KBM-7 (cell line): ENCODE measurements at places on chromosomes 11 and 22.

DNA sequence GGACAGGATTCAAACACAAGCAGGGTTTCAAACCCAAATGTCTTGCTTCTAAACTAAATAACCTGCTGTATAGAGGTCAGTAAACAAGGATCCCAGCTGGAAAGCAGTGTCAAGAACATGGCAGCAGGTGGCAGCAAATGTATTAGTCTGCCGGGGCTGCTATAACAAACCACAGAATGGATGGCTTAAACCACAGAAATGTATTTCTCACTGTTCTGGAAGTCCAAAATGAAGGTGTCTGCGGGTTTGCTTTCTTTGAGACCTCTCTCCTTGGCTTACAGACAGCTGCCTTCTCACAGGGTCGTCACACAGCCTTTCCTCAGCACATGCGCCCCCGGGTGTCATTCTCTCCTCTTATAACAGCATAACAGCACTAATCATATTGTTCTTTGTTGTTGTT is 65.1 kb upstream of the LRRC55 start:
- peak; percentile 63 for DNase-seq

- no peak for DNase-seq
Measured at GRCh38 chr11:17528906-17529843, 15.0 kb downstream of the USH1C start.

DNA sequence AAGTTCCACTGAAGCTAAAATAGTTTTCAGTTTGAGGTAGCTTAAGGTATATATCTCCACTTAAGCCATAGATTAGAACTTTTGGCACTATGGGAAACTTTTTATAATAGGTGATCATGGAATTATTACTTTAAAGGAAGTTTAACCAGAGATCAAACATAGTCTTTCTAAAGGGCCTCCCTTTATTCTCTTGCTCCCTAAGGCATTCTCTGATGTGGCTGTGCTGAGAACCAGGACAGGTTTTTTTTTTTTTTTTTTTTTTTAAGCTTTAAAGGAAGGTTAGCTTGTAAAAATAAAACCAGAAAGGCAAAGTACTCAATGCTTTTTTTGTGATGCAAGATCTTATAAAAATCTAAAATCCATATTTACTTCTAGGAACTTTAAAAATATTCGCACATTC is 2.9 kb upstream of the MRPL48 start:
- DNase-seq = no peak

DNA sequence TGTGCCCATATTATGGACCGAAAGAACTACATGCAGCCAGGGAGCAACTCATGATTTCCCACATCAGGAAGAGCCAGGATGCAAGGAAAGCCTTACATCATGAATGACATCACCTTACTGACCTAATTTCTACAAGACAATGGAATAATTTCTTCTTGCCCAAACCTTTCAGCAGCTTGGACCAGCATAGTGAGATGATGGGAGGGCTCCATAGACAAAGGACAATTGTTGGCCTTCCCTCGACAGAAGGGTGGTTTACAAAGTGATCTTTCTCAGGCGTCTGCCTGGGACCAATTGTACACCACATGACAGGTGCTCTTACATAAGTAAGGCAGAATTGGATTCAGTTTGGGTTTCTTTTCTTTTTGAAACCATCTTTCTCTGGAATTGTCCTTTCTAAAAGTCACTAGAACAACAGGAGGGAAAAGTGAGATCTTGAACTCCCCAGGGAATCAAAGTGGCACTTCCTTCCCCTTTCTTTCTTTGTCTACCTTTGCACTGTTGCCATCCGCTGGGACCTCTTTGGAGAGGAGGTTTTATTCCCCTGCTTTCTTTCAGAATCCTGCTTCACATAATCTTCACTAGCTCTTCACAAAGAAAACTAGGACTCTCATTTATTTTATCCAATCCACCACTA is 51.7 kb upstream of the PAK1 start:
- DNase-seq = no peak

DNA sequence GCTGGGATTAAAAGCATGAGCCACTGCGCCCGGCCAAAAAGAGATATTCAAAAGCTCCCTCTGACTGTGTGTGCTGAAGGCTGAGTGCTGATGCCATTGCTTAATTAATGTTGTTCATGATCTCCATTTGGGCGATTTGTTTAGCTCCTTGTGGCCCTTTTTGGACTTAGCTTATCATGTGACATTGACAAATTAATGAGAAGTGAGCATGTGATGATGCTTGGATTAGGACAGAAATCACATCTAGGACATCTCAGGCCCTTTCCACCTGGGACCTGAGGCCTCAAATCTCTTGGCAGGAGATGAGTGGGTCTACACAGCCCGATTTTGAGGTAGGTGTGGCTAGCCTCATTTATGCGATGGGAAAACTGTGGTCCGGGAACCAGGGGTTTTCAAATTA is 10.4 kb downstream of the EHF start:
- no peak for DNase-seq

- DNase-seq = no peak
Measured at GRCh38 chr11:100830274-100830673, 143.2 kb downstream of the ARHGAP42 start.

DNA sequence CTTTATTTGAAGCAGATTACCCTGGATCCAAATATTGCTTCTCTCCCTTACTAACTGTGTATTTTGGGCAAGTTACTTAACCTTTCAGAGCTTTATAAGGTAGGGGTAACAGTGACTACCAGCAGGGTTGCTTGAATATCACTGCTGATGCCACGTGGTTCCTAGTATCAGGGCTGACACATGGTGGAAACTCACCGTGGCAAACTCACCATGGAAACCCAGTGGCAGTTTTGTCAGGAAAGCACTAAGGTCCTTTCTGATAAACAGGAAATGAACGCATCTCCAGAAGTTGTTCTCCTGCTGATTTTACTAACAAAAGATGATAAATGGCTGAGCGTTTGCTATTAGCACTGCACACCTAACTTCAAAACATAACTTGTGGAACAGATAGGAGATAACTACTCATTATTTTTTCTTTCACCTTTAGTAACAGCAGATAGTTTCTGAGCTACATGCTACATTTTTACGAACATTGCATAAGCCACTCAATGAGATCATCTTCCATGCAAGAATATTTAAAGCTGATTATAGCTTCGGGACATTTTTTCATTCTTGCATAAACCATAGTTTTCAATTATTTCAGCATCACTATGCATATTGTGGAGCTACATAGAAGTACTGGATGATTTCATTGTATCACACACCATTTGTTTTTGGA is 59.7 kb upstream of the RAG2 start:
- no peak for DNase-seq

- peak; percentile 25 for DNase-seq
Measured at GRCh38 chr11:69801513-69802335, 17.5 kb downstream of the FGF3 start.

- peak; percentile 43 for DNase-seq
Measured at GRCh38 chr11:94776351-94777321, 8.5 kb downstream of the AMOTL1 start.

- DNase-seq = no peak
Measured at GRCh38 chr11:112727341-112727841, 233.8 kb upstream of the NCAM1 start.

DNA sequence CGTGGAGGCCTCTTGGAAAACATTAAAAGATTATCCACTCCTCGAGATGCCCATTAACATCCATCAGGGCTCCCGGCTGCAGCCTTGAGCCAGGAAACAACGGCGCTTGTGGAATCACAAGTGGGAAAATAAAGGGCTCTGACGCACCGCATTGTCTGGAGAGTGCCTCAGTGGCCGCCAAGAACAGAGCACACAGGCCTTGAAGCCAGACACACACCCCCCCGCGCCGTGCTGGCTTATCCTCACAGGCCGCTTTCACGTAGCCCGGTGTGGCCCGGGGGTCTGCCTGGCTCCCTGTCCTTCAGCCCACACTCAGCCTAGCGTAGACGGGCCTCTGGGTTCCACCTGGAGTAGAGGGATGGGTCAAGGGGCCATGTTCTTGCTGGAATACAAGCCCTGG is 1020.5 kb downstream of the BRD1 start:
- no peak for DNase-seq

GRCh38 chr11:111585371-111585770 is 16.9 kb upstream of the SIK2 start:
- DNase-seq = peak; percentile 55

DNA sequence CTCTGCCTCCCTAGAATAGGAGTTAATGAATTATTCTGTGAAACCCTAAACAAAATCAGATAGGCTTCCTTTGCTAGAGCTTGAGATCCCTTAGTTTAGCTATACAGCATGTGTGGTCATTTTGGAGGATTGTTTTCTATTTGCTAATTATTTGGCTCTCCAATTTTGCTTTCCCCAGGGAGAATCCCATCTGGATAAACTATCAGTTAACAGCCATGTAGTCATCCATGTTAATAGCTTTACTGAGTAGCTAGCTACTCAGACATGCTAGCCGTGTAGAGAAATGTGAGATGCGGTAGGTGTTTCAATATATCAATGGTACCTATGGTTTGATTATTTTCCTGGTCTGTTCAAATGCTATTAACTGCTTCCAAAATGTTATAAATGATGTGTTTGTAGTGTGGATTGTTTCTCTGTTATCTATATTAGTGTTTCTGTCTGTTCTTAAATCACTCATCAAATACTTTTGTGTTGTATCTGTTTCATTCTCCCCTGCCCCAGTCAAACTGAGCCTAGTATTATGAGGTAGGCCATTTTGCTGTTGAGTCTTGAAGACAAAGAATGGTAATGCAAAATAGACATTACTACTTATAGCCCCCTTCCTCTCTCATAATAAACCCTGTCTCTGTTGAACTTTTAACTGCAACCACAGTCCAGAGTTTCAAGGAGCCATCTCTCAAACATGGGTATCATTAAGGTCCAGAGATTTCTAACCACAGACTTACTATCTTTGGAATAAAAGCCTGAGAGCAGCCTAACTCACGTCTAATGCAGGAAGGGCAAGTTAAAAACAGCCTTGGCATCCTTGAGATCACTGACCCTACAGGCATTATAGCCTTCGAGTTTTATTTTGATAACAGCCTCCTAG is 56.1 kb upstream of the GRAMD1B start:
- no peak for DNase-seq

GRCh38 chr11:38332046-38332445 is 1734.0 kb upstream of the RAG2 start:
- no peak for DNase-seq

- DNase-seq = no peak
Measured at GRCh38 chr22:27032091-27032761, 374.8 kb downstream of the MIAT start.

DNA sequence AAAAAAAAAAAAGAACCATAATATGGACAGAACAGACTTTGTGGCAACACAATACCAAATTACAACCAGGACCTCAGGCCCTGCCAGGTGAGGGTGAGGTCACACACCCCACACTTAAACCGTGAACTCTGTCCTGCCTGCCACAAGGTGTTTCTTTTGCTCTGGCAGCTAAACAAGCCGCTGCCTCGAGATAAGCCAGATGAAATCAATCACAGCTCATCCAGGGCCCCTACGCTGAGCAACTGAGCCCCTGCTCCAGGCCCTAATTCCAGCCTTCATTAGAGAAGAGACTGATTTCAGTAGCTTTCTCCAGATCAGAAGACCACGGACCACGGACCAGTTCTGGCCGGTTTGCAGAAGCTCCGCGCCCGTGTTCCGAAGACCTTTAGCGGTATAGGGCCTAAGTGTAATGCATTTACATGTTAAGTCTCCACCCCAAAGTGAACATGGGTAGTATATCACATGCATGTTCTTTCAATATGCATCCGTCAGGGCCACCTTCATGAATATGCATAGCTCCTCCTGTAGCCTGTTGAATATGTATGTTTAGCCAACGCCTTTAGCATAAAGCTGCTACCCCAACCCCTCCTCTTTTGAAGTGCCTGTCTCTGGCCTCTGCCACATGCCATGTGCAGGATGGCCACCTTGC is 14.8 kb upstream of the RAC2 start:
- DNase-seq = no peak

GRCh38 chr22:31613286-31613903 is 48.6 kb downstream of the PISD start:
- no peak for DNase-seq

DNA sequence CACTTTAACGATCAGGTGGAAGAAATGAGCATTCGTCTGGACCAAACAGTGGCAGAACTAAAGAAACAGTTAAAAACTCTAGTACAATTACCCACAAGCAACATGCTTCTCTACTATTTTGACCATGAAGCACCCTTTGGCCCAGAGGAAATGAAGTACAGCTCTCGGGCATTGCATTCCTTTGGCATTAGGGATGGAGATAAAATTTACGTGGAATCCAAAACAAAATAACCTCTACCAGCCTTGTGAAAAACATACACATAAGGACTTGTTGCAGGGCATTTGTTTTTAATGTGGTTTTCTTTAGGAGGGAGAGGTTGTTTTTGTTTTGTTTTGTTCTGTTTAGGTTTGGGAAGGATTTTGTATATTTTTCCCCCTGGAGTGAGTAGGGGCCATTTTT is 14.2 kb upstream of the TECTA start:
- DNase-seq = no peak

GRCh38 chr11:123052901-123053721 is 8.8 kb downstream of the HSPA8 start:
- no peak for DNase-seq
